ENCODE measurements at places on chromosomes 3 and 15.

- DNase-seq = no peak
Observed at GRCh38 chr3:106071306-106071705, 202.5 kb upstream of the CBLB start.

DNA sequence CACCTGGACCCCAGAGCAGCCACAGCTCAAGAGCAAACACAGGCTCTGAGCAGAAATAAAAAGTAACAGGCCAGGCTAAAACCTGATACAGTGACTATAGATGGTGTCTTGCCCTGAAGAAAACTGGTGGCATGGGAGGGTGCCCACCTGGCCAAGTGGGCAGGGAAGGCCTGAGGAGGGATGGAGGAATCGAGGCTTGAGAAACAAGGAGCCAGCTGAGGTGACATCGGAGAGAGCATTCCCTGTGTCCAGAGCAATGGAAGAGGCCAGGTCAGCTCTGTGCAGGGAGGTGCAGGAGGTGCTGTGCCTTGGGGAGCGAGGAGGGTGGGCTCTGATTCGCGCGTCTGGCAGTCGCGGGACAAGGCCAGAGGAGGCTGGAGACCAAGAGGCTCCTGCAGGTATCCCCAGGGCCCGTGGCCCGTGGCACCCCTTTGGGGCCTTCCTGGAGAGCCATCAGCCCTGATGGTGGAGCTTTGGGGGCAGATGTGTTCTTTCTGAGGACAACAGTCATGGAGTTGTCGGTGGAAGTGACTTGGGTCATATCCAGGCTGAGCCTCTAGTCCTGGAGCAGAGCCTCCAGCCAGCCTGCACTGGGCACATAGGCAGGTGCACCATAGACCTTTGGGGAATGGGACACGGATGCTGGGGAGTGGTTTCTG, 56.1 kb downstream of the PLXNA1 start:
- DNase-seq = no peak

DNA sequence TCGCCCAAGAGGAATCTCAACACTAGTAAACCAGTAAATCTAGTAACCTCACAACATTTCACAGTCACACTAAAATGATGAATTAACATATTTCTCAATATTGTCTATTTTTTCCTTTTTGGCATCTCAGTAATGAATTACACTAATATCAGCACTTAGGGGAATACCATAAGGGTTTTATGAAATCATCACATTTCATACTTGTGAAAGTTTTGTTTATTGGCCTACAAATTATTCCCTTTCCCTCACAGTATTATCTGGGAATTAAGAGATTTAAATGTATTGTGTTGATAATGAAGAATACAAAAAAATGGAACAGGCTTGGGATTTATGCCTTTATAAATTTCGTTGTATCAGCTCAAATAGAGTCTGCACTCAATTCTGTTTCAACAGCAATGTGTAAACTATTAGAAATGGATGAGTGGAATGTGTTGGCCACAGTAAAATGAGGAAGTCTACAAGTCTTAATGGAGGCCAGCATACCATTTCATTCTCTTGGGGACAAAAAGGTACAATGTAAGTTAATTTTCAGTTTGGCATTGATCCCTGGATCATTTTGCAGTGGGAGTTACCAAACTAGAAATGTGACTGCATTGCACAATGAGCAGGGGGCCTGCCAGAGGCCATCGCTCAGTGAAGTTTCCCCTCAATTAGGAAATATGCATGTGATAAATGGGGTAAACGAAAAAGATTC, 195.4 kb downstream of the FMN1 start:
- DNase-seq = no peak

GRCh38 chr3:30299674-30300385, 306.6 kb upstream of the TGFBR2 start:
- DNase-seq = no peak

- no peak for DNase-seq
Observed at GRCh38 chr3:125261031-125261430, 48.5 kb upstream of the SLC12A8 start.

DNA sequence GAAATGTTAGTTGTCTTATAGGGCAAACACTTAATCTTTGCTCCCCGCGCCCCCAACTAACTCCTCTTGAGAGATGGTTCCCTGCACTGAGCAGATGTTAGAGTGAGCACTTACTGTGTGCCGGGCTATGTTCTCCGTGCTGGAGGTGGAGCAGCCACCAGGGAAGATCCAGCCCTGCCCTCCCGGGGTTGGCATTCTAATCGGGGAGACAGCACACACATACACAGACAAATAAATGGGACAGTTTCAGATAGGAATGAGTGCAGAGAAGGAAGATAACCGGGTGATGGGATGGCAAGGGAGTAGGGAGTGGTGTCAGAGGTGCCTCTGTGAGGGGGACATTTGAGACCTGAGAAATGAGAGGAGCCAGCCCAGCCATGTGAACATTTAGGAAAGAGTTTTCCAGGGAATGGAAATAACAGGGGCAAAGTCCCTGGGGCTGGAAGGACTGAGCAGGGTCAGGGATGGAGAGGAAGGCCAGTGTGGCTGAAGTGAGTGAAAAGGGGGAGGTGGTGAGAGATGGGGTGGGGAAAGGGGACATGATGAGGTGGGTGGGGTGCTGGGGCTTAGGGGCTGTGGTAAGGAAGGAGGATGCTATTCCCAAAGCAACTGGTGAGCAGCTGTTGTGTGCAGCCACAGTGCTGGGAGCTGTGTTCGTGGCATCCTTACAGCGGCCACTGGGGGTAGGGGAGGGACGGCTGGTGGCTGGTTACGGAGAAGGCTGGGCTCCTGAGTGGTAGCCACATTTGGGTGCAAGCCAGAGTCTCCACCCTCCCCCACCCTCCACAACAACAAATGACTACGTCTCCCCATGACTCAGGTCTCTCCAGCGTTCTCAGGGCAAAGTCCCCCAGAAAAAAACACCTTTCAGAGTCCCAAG, 15.4 kb upstream of the FGD5 start:
- no peak for DNase-seq

- DNase-seq = no peak
Observed at GRCh38 chr3:71689291-71689690, 35.9 kb downstream of the EIF4E3 start.

GRCh38 chr3:73352841-73353645, 271.7 kb downstream of the PDZRN3 start:
- no peak for DNase-seq

DNA sequence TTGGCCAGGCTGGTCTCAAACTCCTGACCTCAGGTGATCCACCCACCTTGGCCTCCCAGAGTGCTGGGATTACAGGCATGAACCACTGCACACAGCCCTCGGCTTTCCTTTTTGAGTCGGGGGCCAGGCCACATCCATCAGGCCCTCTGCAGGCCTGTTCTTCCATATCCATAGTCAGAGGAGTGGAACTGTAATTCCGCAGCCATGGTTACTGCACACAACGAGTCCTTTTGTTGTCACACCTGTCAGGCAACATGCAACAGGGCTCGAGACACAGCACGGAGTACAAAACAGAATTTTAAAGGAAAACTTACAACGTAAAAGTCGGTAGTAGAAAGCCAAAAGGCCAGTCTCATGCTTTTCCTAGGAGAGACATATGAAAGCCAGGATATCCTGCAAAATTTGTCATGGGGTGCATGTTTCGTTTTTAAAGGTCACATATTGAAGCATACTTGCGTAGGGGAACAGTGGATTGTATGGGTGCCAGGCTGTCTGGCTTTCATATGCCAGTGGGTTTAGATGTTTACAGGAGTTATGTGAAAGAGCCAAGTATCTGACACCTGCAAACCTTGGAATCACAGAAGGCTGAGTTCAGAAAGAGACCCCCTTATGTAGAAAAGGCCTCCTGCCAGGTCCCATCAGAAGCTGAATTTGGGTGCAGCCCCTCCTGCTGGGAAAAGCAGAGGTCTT, 63.2 kb upstream of the LPP start:
- no peak for DNase-seq

GRCh38 chr3:34568766-34569165, 770.3 kb downstream of the PDCD6IP start:
- DNase-seq = no peak

GRCh38 chr15:76163457-76164295, 103.9 kb downstream of the TMEM266 start:
- DNase-seq = no peak

- DNase-seq = no peak
Observed at GRCh38 chr3:105907777-105908176, 39.0 kb upstream of the CBLB start.

DNA sequence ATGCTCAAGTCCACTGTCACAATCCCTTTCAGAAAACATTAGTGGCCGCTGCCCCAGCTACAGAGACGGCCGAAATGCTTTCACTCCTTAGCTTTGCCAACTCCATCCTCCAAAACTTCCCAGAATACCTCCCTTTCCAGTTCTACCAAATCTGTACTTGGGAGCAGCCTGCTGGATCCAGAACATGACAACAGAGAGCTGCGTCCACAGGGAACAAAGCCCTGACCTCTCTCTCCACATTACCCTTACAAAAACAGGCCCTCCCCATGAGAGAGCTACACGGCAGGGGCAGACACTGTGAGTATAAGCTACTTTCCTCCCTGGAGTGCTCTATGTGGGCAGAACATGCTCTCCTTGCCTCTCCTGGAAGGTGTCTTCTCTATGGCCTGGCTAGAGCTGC, 6.3 kb downstream of the RBM15B start:
- no peak for DNase-seq
